ENCODE measurements at places on chromosomes 1 and 21. TPM values are rescaled to one million over a fixed set of nuclear protein-coding genes. Genes with fewer than 3 reads are reported as not detected.

Gene TIAM1
- total RNA-seq = 65.9 TPM

Gene PERM1
- total RNA-seq = 0.29 TPM

- no peak for DNase-seq
Observed at GRCh38 chr1:96520579-96520947, 201.0 kb upstream of the PTBP2 start.

- DNase-seq = no peak
Observed at GRCh38 chr21:38386967-38387366, 111.3 kb downstream of the ERG start.

- no peak for DNase-seq
Observed at GRCh38 chr1:181140398-181140797, 51.9 kb downstream of the IER5 start.

- DNase-seq = no peak
Observed at GRCh38 chr1:82258887-82259286, 458.2 kb downstream of the ADGRL2 start.

GRCh38 chr1:58469016-58469415 lies 77.5 kb downstream of the OMA1 start:
- DNase-seq = no peak

GRCh38 chr21:15483138-15483780 lies 246.5 kb upstream of the USP25 start:
- DNase-seq = peak; percentile 90

GRCh38 chr21:33019885-33020557 lies 5.7 kb upstream of the OLIG2 start:
- no peak for DNase-seq

- DNase-seq = no peak
Observed at GRCh38 chr1:114454539-114454938, 56.5 kb downstream of the TRIM33 start.

DNA sequence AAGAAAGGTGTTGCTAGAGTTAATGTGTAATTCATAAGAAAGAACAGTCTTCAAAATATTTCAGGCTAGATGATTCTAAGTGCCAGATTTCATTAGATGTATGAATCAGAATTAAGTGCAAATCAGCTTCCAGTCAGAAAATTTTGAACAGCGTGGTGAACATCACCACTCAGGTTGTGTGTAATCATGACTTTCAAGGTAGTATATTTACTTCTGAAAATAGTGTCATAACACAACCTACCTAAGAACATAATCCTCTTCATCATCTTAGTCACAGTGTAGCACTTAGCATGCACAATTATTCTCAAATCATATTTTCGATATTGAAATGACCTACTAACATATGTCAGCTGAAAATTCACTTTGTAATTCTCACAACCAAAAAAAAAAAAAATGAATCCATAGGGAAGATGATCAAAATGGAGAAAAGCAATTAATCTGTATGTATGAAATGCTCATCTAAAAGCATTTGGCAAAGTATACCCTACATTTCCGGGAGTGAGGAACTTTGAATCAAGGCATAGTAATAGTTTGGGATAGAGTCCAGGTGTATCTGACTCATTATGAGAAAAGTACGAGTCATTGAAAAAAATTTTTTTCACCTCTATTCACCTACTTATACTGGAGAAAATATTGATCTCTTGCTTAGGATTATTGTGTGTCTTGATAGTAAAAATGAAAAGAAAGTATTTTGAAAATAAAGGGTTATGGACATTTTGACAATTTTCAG lies 221.8 kb upstream of the CHRM3 start:
- no peak for DNase-seq

DNA sequence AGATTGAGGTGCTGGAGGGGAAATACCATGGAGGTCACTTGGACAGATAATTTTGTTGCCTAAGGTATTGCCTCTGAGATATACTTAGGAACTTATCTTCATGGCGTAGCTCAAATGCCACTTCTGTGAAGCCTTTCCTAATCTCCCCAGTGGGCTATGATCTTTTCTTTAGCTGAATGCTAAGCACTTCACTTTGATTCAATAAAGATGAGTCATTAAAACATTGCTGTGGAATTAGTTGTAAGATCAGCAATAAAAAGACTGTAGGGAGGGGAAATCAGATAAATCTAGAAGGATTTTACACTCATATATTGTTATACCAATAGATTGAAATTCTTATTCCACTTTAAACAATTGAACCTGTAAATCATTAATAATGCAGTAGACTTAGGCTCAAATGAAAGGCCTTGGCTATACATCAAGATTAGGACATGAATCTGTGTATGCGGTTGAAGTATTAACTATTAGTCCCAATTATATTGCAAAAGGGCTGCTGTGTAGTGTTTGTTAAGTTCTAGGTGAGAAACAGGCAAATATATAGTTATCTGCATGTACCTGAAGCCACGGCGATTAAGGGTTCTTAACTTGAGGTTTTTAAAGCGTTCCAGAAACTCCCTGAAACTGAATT lies 19.2 kb upstream of the MAGOH start:
- no peak for DNase-seq

All from dorsolateral prefrontal cortex (tissue), 122 donors.